ENCODE measurements at places on chromosomes 7 and 10. TPM values are rescaled to one million over a fixed set of nuclear protein-coding genes. Genes with fewer than 3 reads are reported as not detected.
A peak's percentile ranks its signal among the peaks of the same experiment; 100 is the strongest.

GRCh38 chr7:66518151-66518691, 110.5 kb upstream of the KCTD7 start:
- no peak overlapping the region for H3K27ac ChIP-seq
- no peaks in the 10 kb centered on the region for H3K36me3 ChIP-seq
- H3K4me3 ChIP-seq, result no peak overlapping the region
- no peaks in the 10 kb centered on the region for H3K27me3 ChIP-seq

The CABCOCO1 gene
- not detected for total RNA-seq

The MYL7 gene
- not detected for total RNA-seq

The ZRANB1 gene
- total RNA-seq, result 10.1 TPM

GRCh38 chr10:61784354-61785133, 117.0 kb upstream of the ARID5B start:
- H3K27ac ChIP-seq, result no peak overlapping the region
- H3K4me1 ChIP-seq, result peaks cover 26% of the 10 kb centered on the region
- no peaks in the 10 kb centered on the region for H3K36me3 ChIP-seq
- no peaks in the 10 kb centered on the region for H3K27me3 ChIP-seq
- DNase-seq, result no peak

GRCh38 chr10:70135684-70136083, 3.1 kb upstream of the AIFM2 start:
- H3K27me3 ChIP-seq, result peaks cover 2% of the 10 kb centered on the region
- DNase-seq, result no peak
- no peak overlapping the region for H3K27ac ChIP-seq
- H3K36me3 ChIP-seq, result peaks cover 1% of the 10 kb centered on the region

The IGF2BP3 gene
- 0.29 TPM for total RNA-seq

The CYP26A1 gene
- total RNA-seq, result not detected

DNA sequence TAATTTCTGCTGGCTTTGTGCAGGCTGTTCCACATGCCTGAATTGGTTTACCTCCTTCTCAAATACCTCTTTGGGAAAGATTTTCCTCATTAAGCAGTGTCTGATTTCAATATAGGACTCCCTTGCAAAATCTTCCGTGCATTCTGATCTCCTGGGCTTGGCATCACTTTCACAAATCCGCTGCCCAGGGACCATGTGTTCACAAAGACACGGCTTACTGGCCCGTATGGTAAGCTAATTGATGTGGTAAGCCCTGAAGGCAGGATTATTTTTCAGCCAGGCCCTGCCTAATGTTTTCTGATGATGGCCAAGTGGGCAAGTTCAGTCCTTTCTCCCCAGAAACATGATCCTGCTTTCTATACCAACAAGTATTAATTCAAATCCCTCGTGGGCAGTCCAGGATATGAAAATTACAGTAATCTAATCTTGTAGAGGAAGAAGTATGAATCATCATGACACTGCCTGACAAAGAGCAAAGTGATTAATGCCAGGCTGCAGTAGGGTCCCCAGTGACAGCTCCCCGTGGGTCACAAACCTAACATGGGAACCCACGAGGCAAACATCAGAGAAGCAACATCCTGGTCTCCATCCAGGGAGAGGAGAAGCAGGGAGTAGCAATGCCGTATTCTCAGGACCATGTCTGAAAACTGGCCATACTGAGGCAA, 11.6 kb upstream of the SVIL start:
- peak; percentile 47 for DNase-seq
- H3K4me3 ChIP-seq, result no peak overlapping the region
- peaks cover 7% of the 10 kb centered on the region for H3K36me3 ChIP-seq

- no peaks in the 10 kb centered on the region for H3K4me1 ChIP-seq
- DNase-seq, result no peak
- no peak overlapping the region for H3K4me3 ChIP-seq
- H3K36me3 ChIP-seq, result no peaks in the 10 kb centered on the region
- peaks cover 2% of the 10 kb centered on the region for H3K27me3 ChIP-seq
Measured at GRCh38 chr7:97697396-97697795, 34.5 kb upstream of the TAC1 start.

DNA sequence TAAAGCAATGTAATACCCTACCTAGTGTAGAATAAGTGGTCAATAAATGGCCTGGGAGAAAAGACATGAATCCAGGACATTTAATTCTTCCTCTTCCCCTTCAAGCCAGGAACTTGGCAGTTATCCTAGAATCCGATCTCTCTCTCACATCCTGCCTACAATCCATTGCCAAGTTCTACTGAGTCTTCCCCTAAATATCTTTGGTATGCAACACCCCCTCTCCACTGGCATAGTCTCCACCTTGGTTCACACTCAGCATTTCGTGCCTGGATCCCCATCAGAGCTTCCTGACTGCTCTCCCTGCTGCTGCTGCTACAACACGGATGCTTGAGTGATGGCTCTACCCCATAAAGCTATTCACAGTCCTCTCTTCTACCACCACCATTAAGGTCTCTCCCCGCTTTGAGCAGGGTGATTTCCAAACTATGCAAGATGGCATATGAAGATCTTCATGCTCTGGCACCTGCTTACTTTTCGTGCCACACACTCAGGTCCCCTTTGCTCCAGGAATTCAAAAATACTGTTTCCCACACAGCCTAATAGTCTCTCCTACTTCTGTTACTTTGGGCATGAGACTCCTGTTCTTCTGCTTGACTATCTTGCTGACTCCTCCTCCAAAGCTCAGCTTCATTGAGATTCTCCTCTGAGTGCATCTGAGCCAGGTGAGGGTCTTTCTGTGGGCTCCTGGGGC, 4.8 kb downstream of the ANK3 start:
- H3K27ac ChIP-seq, result no peak overlapping the region
- no peaks in the 10 kb centered on the region for H3K36me3 ChIP-seq
- H3K4me1 ChIP-seq, result peaks cover 7% of the 10 kb centered on the region
- no peak for DNase-seq

- H3K4me3 ChIP-seq, result no peak overlapping the region
- H3K36me3 ChIP-seq, result no peaks in the 10 kb centered on the region
- DNase-seq, result no peak
- no peaks in the 10 kb centered on the region for H3K4me1 ChIP-seq
- no peak overlapping the region for H3K27ac ChIP-seq
Measured at GRCh38 chr10:58044072-58044471, 223.6 kb downstream of the IPMK start.

- H3K27ac ChIP-seq, result peak overlapping the region; percentile 62
- peaks cover 50% of the 10 kb centered on the region for H3K4me1 ChIP-seq
- H3K27me3 ChIP-seq, result no peaks in the 10 kb centered on the region
- H3K4me3 ChIP-seq, result peak overlapping the region; percentile 98
Measured at GRCh38 chr7:100476903-100477870, 1.8 kb downstream of the TSC22D4 start.

The NOS3 gene
- total RNA-seq, result 9.2 TPM

DNA sequence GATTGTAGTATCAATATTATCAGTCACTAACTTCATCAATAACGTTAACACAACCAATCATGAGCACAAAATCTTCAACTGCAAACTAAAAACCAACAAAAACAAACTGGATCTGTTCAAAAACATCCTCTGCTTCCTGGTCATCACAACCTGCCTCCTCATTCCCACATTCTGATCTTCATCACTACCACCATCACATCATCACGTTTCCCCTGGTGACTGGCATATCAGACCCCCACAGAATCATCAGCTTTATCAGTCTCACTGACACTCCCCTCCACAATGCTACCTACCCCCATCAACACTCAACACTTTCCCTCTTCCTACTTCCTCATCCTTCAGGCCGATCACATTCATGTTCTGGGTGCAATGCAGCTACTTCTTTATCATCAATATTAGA, 11.4 kb downstream of the XPNPEP1 start:
- no peaks in the 10 kb centered on the region for H3K27me3 ChIP-seq
- peaks cover 41% of the 10 kb centered on the region for H3K36me3 ChIP-seq
- H3K4me3 ChIP-seq, result no peak overlapping the region
- peaks cover 63% of the 10 kb centered on the region for H3K4me1 ChIP-seq

The PPP1R9A gene
- total RNA-seq, result not detected

DNA sequence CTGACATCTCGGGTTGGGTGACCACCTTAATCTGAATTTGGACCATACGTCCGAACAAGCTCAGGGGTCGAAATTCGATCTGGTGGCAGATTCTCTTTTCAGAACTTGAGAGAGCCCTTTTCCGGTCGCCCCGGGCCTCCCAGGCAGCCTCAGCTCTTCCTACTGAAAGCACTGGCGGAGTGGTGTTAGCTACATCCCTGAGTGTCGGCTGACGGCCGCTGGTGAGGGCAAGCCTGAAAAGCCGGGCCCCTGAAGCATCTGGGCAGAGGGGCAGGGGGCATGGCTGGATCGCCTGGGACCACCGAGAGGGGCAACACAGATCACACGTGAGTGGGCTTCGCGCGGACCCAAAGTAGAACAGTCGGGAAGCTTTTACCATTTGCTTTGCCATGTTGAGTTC, 116.1 kb downstream of the SMURF1 start:
- no peak for DNase-seq
- H3K27me3 ChIP-seq, result no peaks in the 10 kb centered on the region
- peaks cover 3% of the 10 kb centered on the region for H3K4me1 ChIP-seq
- H3K4me3 ChIP-seq, result no peak overlapping the region
- H3K27ac ChIP-seq, result no peak overlapping the region
- peaks cover 11% of the 10 kb centered on the region for H3K36me3 ChIP-seq

- H3K27me3 ChIP-seq, result no peaks in the 10 kb centered on the region
- H3K4me3 ChIP-seq, result no peak overlapping the region
- no peaks in the 10 kb centered on the region for H3K4me1 ChIP-seq
- H3K36me3 ChIP-seq, result no peaks in the 10 kb centered on the region
Measured at GRCh38 chr7:123460616-123461015, 73.8 kb downstream of the IQUB start.

The NAT16 gene
- not detected for total RNA-seq

DNA sequence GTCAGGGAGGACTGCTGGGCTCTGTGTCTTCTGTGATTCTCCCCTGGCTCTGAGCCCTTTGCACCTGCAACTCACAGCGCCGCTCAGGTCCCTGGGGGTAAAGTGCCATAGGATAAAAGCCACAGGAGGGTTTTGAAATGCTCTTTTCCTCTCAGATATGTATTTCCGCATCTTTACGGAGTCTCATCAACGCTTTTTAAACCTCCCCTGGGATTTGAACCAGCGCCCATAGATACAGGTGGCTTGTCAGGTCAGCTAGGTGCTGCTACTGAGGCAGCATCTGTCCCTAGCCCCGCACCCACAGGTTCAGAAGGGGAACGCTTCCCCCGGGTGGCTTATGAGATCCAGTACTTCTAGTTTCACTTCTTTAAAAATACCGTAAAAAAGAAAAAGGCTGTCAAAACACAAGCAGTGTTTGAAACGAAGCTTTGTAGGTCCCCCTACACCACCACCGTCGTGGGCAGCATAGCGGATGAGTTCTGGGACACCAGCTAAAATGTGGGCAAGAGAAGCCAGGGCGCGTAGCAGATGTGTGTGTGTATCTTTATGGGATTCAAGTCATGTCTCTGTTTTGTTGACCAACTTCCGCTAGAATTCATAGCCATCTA, 173.5 kb downstream of the CUX1 start:
- no peaks in the 10 kb centered on the region for H3K27me3 ChIP-seq
- DNase-seq, result peak; percentile 36
- H3K4me3 ChIP-seq, result peak overlapping the region; percentile 27

The LRRN3 gene
- 5.8 TPM for total RNA-seq

The ZNF467 gene
- 0.93 TPM for total RNA-seq

- no peak overlapping the region for H3K27ac ChIP-seq
- H3K4me3 ChIP-seq, result no peak overlapping the region
- H3K36me3 ChIP-seq, result no peaks in the 10 kb centered on the region
- no peaks in the 10 kb centered on the region for H3K4me1 ChIP-seq
- H3K27me3 ChIP-seq, result peaks cover 8% of the 10 kb centered on the region
Measured at GRCh38 chr10:29973921-29974320, 85.5 kb downstream of the JCAD start.

DNA sequence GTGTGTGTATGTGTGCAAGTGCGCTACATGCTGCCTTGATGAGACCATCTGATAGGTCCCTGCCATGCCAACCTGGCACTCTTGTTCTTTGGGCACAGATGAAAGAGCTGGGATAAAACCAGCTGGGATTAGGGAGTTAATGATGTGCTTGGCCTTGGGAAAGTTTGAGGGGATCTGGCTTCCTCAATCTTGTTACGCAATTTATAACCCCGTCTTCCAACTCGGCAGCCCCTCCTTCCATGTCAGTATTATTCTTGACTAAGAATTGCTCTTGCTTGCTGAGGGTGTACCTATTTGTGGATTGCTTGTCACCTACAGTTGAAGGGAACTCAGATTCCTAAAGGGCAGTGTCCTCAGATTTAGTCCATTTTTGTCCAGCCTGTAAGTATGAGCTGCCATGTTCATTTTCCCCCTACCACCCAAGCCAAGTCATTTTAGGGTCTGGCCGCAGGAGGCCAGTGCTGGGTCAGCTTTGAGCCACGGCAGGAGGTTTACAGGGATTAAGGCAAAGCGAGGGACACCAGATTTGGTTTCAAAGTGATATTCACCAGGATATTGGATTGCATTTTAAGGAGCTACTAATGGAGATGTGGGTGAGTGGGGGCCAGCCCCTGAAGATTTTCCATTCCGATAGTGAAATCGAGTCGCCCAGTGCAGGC, 34.1 kb upstream of the KCNMA1 start:
- H3K27me3 ChIP-seq, result peaks cover 16% of the 10 kb centered on the region
- no peaks in the 10 kb centered on the region for H3K36me3 ChIP-seq
- no peak overlapping the region for H3K4me3 ChIP-seq

- no peaks in the 10 kb centered on the region for H3K27me3 ChIP-seq
- no peak for DNase-seq
- H3K27ac ChIP-seq, result no peak overlapping the region
- no peaks in the 10 kb centered on the region for H3K4me1 ChIP-seq
Measured at GRCh38 chr10:97243836-97244235, 48.6 kb downstream of the ARHGAP19 start.

The GIMAP4 gene
- total RNA-seq, result 180 TPM

- H3K4me1 ChIP-seq, result peaks cover 4% of the 10 kb centered on the region
- peak; percentile 60 for DNase-seq
- no peak overlapping the region for H3K27ac ChIP-seq
- H3K36me3 ChIP-seq, result no peaks in the 10 kb centered on the region
- H3K4me3 ChIP-seq, result no peak overlapping the region
Measured at GRCh38 chr10:113126229-113127201, 176.5 kb downstream of the TCF7L2 start.

- no peaks in the 10 kb centered on the region for H3K4me1 ChIP-seq
- no peaks in the 10 kb centered on the region for H3K36me3 ChIP-seq
- peaks cover 11% of the 10 kb centered on the region for H3K27me3 ChIP-seq
- H3K4me3 ChIP-seq, result no peak overlapping the region
- H3K27ac ChIP-seq, result no peak overlapping the region
- no peak for DNase-seq
Measured at GRCh38 chr7:116692401-116693308, 20.7 kb downstream of the MET start.

Measured in activated naive CD4-positive, alpha-beta T cell treated with anti-CD3 and anti-CD28 coated beads for 36 hours (primary cell).